GM12864 (cell line): ENCODE measurements at places on chromosomes 12 and 14.

DNA sequence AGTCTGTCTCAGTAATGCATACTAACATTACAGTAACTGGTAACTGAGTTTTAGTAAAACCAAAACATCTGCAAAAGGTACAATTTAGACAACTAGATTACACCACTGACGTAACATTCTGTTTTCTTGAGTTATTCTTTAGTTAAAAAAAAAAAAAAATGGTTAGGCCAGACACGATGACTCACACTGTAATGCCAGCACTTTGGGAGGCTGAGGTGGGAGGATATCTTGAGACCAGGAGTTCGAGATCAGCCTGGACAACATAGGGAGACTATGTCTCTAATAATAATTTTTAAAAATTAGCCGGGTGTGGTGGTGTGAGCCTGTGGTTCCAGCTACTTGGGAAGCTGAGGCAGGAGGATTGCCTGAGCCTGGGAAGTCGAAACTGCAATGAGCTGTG is 34.1 kb downstream of the AP5M1 start:
- no peak for DNase-seq

GRCh38 chr12:78121969-78122610 is 291.4 kb downstream of the NAV3 start:
- no peak for DNase-seq

DNA sequence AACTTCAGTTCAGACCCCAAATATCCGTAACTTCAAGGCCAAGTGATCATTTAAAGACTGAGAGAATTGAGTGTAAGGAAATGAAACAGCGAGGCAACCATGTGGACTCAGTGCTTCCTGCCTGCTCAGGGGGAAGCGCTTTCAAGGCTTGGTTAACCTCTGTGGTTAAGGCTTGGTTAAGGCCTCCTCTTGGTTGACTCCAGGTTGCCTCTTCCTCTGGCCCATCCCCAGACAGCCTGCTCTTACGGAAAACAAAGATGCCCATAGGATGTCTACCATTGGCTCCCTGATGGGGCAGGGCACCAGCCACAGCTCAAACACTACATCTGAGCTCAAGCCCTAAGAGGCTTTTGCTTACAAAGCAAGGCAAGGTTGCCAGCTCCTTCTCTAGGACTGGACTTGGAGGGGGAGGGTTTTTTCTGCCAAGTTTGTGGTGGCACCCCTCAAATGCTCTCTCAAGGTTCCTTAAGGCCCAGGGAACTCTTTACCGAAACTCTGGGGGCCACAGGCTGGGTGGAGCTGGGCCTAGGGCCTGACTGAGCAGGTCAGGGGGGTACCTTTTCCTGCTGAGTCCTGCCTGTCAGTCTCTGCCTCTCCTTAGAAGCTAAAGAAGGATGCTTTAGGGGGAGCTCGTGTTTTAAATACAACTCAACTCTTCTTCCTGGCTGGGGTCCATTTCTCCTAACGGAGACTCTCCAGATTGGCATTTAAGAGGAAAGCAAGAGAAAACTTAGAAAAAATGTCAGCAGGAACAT is 13.7 kb downstream of the COL2A1 start:
- peak; percentile 72 for DNase-seq

- no peak for DNase-seq
These were observed 241.6 kb upstream of the TMTC1 start for GRCh38 chr12:30025317-30025716.

GRCh38 chr12:123254853-123255446 is 16.7 kb downstream of the CDK2AP1 start:
- DNase-seq = no peak

GRCh38 chr12:2054091-2055018 is 1.6 kb downstream of the CACNA1C start:
- DNase-seq = no peak

DNA sequence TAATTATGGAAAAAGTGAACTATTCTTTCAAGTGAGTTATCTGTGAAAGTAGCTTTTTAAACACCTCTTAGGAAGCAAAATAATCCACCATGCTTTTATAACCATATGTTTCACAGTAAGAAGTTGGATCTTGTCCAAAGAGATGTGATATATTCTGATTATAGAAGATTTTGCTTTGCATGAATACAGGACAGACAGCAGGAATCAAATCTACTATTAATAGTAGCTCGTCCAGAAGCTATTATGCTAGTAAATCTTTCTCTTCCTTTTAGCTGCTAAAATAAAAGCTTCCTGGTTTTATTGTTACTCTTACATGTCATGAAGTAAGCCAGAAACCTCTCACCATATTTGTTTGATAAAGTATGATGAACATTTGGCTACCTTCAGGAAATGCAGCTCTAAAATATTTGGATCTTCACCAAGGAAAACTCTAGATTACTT is 257.0 kb downstream of the IPO8 start:
- no peak for DNase-seq

- DNase-seq = no peak
These were observed 67.2 kb downstream of the TTC9 start for GRCh38 chr14:70708717-70709570.

GRCh38 chr12:77893918-77894317 is 63.2 kb downstream of the NAV3 start:
- DNase-seq = no peak

- DNase-seq = no peak
These were observed 58.3 kb upstream of the NR2C1 start for GRCh38 chr12:95131589-95132340.

- DNase-seq = no peak
These were observed 1.3 kb downstream of the TMEM233 start for GRCh38 chr12:119594772-119595445.

DNA sequence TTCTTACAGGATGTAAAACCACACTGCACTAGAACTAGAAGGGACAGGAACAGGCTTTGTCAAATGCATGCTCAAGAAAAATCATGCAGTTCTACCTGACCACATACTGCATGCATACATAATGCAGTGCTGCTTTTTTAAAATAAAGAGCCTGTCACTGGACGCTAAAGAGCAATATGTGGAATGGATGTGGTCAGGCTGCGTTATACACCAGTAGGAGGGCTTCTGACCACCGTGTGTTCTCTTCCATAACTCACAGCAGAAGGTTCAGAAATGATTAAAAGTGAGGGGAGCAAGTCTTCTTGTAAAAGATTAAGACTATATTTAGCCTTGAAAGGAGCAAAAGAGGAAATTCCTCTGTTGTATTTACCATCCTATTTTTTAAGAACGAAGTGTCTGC is 392.0 kb downstream of the EMP1 start:
- DNase-seq = no peak

DNA sequence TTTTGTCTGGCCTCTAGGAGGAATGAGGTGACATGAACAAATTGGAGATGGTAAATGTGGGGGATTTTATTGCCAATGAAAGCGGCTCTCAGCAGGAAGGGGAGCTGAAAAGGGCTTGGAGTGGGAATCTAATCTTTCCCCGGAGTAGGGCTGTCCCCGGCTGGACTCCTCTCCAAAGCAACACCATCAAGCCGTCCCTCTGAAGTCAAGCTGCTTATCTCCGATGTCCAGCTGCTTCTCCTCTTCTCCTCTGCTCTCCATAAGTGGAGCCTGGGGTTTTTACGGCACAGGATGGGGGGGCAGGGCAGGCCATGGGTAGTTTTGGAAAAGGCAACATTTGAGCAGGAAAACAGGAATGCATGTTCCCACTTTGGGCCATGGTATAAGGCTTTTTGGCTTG is 113.5 kb downstream of the TMEM132D start:
- no peak for DNase-seq

DNA sequence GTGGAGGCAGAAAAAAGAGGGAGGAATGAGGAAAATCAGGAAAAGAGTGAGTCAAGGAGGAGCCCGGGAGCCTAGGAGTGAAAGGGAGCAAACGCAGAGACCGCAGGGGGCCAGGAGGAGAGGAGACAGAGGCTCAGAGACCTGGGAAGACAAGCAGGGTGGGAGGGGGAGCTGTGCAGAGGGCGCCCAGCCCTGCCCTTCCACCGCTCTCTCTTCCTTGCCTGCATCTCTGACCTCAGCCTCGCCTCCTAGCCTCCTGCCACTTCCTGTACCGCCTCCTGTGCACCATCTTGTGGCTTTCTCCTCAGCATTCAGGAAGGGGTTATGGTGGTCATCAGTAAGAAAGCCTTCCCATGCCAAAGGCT is 1.3 kb downstream of the CLSTN3 start:
- DNase-seq = no peak

GRCh38 chr14:95362138-95362494 is 42.4 kb upstream of the CLMN start:
- DNase-seq = no peak

DNA sequence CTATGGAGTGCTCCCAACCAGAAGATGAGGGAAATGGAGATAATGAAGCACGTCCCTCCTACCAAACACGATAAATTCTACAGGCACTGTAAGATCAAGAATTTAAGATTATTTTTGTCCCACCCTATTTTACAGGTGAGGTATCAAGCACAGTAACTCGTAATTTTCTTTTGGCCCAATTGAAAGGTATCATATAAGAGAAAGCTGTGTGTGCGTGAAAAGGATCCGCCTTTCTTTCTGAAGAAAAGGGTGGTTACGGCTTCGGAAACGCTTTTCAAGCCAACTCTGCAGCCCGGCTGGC is 733 bp upstream of the KLHDC2 start:
- DNase-seq = no peak

DNA sequence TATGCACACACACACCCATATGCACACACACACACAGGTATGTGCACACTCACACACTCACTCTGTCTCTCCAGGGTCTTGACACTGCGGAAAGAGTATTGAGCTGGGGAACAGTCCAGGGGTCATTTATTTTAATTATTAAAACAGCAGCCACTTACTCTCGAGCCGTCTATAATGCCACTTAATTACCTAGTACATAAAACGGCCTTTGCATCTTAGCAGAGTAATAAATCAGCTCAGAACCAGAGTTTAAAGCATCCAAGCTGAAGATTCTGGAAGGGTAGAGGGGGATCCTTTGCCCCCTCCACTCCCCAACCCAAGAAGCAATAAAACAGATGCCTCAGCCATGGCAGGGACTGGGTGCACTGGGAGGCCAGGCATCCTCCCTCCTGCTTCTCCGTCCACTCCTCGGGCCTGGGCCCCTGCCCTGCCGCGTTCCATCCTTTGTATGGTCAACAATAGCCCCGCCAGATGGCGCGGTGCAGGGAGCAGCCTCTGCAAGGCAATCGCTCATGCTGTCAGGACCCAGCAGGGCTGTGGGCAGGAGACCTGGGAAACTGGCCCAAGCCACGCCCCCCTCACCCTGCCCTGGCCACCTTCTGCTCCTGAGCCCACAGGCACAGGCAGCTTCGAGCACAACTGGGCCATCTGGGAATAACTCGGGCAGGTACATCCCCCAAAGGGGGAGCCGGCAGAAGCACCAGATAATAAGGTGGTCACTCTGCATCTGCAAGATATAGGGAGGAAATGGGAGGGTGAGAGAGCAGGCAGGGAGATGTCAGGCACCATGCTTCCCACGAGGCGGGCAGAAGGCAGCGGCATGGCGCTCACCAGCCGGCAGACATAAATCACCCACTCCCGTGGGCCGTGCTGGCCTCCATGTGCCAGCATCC is 40.9 kb downstream of the CCDC85C start:
- DNase-seq = no peak

- no peak for DNase-seq
These were observed 97.9 kb upstream of the FAR2 start for GRCh38 chr12:29051221-29051620.

GRCh38 chr12:47876440-47876960 is 28.3 kb downstream of the VDR start:
- no peak for DNase-seq

GRCh38 chr14:73796415-73796814 is 55.2 kb upstream of the PTGR2 start:
- DNase-seq = no peak

GRCh38 chr14:22814941-22815713 is at the start of gene SLC7A7:
Gene SLC7A7, minus strand, starts transcription at chr14:22815435. Its CDS starts 2,037 bp downstream, at chr14:22813398.
- DNase-seq = no peak

DNA sequence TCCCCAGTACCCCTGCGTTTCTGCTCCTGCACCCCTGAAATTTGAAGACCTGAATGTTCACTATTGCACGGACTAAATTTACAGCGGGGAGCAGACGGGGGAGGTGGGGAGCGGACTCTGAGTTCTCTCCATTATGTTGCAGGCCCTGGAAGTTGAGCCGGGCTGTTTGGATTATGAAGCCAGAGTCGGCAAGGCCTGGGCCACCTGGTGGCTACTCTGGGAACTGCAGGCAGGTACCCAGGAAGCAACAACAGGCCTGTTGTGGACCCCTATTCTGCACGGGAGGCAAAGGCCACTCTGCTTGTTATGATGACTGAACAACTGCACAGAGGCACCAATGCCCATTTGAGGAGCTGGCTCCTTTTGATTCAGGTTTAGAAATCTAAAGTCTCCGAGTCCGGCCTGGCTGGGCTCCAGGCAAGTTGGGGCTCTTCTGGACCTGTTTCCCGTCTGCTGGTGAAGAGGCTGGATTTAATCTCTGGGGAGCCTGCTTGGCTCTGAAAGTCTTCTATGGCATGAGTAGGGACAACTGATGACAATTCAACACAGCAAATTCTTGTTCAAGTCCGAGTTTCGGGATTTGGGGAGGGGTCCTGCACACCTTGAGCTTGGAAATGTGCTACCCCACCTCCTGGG is 34.1 kb upstream of the FAM181A start:
- no peak for DNase-seq

GRCh38 chr12:75872762-75873161 is 158.8 kb downstream of the PHLDA1 start:
- no peak for DNase-seq

GRCh38 chr14:106845286-106846087 is 1319.1 kb downstream of the TMEM121 start:
- no peak for DNase-seq

DNA sequence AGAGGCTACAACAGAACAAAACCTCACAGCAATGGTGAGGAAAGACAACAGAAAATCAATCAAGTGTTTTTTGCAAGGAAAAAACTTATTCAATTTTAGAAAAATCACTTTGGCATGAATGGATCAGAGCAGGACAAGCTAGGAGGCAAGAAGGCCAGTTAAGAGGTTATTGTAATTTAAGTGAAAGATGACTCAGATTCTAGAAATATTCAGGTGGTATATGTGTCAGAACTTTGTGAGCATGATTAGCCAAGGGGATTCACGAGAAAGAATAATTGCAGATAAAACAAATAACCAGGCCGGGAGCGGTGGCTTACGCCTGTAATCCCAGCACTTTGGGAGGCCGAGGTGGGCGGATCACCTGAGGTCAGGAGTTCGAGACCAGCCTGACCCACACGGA is 12.7 kb downstream of the GCH1 start:
- no peak for DNase-seq

DNA sequence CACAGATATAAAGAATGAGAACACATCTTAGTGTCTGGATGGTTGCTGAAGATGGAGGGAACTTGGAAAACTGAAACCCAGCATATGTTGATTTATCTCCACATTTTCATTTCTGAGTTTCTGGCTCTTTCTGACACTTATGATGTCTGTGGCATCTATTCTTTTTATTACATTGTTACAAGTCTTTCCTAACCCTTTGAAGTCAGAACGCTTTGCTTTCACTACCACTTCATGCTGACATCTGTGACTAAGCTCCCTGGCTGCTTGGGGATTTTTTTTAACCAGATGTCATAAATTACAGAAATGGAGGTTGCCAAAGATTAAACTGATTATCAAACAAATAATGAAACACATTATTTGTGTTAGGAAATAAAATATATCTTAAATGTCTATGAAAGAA is 188.7 kb downstream of the KITLG start:
- no peak for DNase-seq

DNA sequence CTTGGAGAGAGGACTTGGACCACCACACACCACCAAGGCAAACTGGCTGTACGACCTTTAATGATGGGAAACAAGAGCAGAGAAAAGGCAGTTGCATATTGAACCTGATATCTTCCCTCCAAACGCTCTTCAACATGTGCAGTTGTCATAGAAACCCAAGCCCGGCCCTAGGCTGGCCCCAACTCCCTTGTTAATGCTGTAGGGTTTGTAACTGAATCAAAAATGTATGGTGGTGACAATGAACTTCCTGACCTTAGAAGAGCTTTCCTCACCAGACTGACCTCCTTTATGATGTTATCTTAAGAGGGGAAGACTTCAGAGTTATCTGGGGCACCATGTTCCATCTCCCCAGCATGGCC is 12.3 kb downstream of the APOLD1 start:
- DNase-seq = no peak
